Esophagus squamous epithelium (tissue), 5 donors: ENCODE measurements at places on chromosomes 4 and X.

- no peak for DNase-seq
Observed at GRCh38 chr4:16457944-16458343, 231.7 kb upstream of the TAPT1 start.

GRCh38 chr4:113784497-113785250 lies 23.1 kb upstream of the CAMK2D start:
- no peak for DNase-seq

DNA sequence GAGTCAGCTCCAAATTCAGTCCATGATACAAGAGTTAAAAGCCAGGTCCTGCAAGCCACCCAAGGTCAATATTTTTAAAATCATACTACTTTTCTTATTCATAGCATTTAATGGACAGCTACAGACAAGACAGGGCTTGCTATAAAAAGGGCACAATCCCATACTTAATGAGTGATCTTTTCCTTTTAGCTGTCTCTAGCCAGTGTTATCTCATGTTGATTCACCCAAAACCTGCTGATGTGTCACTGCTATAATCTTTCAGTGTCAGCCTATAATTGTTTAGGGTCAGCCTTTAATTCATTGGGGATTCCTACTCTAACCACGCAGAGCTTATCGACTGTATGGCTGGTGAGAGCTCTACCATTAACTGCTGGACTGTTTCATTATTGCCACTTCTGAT lies 51.2 kb upstream of the HCCS start:
- no peak for DNase-seq

GRCh38 chr4:33941854-33942253 lies 2302.5 kb downstream of the ARAP2 start:
- no peak for DNase-seq

GRCh38 chr4:176444741-176445140 lies 125.0 kb downstream of the SPCS3 start:
- DNase-seq, result no peak

GRCh38 chrX:9434051-9434550 lies 30.8 kb upstream of the TBL1X start:
- no peak for DNase-seq

DNA sequence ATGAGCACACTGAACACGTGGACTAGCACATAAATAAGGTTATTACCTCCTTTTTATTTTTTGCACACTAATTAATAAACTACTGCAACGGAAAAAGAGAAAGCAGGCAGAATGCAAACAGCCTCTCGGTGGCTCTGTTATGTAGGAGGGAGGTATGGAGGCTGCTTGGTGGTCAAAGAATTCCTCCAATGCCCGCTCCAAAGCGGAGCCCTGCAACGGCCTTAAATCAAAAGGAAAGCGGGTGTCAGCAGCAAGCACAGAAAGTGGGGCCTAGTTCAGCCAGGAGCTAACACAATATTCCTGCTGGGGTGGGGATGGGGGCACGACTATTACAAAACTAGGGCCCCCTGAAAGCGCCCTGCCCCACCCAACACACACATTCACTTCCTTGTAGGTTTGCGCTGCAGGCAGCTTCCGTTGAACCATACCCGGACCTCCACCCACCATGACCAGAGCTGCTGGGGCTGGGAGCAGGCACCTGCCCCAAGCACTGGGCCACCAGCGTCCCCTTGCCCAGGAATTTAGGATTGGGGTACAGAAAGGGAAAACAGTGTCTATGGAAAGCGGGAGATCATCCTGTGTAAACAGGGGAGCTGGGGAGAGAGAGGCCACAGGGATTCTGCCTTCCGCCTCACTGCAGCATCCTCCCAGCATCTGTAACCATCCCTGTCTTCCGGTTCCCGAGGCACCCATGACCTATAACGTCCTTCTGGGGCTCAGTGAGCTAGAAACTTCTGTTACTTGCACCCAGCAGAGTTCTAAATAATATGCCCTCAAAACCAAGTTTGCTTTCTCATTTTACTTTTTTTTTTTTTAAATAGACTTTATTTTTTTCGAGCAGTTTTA lies 57.1 kb upstream of the DDX3X start:
- DNase-seq, result no peak

DNA sequence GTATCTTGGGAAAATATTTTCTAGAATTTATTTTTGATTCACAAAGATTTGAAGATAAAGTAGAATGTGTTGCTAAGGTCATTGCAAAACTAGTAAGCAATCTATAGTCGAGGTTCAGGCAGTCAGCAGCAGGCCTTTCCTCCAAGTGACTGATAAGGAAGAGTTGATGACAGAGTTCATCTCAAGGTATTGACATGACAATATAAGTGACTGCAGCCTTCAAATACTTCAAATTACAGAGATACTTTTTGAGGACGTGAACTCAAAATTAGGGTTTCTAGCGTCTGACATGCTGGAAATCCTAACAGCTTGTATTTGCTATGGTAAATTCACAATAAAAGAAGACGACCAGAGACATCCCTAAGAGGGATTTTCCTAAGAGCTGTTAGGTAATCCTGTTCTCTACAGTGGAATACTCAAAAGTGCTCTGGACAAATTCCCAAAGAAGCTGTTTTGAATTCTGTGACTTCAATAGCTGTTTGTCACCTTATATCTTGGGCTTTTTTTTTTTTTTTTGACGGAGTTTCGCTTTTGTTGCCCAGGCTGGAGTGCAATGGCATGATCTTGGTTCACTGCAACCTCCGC lies 7.4 kb downstream of the ARHGAP10 start:
- DNase-seq, result no peak

- no peak for DNase-seq
Observed at GRCh38 chr4:152605641-152606335, 69.9 kb upstream of the FBXW7 start.

DNA sequence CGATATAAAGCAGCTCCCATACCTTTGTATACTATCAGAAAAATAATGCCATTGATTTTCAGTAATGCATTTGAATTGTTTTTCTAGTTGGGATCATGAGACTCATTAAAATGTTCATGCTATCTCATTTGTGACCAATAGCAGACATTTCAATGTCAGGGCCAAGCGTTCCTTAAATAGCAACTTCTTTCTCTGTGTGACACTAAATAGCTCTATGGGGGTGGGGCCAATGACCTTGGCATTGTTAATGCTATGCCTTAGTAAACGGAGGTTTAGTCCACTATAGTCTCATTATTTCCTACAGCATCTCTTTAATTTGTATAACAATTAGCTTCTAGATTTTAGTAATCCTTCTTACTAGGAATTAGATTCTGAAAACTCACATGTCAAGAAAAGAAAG lies 48.6 kb upstream of the ARHGAP24 start:
- no peak for DNase-seq

DNA sequence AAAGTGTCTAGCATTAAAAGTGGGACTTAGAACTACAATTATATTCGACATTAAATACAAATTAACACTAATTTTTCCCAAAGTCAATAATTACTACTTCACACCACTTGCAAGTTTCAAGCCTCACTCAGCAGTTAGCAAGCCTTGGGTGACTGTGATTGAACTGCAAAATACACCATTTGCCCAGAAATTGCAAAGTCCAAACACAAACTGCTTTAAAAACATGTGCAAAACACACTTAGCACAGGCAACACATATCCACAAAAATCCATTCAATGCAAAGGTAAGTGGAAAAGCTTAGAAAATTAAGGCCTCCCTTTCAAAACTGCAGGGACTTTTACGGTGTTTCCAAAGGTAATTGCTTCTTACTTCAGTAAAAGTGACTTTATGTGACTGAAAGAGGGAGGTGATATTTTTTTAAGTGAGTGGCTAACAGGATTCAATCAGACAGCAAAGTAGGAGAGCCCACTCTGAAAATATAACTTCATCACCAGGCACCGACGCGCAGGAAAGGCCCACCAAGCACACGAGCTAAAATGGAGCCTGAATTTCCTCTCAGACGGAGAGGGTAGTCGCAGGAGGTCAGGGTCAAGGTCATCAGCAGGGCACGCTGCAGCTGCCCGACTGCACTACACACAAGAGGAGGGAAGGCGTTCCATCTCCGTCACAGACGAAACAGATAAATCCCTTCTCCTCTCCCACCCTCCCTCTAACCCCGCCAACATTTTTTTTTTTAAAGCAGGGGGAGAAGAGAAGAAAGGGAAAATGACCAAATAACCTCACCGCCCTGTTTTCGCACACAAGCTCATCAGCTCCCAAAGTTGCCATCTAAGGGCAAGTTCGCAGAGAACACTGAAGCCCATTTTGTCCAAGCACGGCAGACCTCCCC lies 3.1 kb downstream of the ZNF827 start:
- DNase-seq, result no peak

DNA sequence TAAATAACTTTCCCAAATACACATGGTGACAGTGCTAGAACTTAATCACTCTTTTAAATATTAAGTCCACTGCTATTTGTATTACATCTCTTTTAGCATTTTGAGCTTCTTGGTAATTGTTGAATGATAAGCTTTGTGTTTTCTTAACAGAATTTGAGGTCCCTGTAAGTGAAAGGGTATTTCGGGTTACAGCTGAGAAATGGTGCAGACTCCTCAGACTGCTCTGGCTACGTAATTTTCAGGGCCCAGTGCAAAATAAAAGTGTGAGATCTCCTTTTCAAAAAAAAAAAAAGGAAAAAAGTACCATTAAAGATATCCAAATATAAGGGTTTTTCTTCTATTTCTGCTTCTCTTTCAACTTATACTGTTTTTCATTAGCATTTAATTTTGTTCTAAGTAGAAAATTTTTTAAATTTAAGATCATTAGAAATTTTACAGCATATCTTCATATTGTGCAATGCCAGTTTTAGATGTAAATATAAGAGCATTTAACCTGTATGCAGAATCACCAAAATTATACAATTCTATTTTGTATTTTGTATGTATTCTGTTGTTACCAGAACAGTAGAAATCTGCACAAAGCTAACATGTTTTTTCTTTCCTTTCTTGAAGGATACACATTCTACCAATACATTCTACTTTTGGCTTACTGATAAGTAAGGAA lies 33.6 kb upstream of the FGF5 start:
- DNase-seq, result no peak

DNA sequence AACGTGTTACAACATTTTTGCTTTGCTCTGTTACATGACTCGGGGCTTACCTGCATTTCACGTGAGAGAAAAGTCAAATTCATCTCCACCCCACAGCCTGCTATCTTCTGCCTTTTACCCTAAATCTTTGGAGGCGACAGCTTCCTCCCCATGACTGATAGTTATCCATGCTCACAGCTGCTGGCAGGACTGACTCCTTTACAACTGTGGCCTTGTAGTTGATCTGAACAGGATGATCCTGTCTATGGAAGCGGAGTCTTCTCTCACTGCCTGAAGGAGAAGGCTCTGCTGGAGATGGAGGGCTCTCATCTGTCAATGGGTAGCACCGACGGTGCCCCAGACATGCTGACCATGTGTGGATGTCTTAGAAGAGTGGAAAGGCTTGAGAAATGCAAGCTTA lies 151.0 kb downstream of the CBR4 start:
- DNase-seq, result no peak

- DNase-seq, result no peak
Observed at GRCh38 chr4:189837471-189837870, 103.2 kb upstream of the FRG1 start.

GRCh38 chr4:89316931-89317366 lies 9.3 kb upstream of the GPRIN3 start:
- no peak for DNase-seq

DNA sequence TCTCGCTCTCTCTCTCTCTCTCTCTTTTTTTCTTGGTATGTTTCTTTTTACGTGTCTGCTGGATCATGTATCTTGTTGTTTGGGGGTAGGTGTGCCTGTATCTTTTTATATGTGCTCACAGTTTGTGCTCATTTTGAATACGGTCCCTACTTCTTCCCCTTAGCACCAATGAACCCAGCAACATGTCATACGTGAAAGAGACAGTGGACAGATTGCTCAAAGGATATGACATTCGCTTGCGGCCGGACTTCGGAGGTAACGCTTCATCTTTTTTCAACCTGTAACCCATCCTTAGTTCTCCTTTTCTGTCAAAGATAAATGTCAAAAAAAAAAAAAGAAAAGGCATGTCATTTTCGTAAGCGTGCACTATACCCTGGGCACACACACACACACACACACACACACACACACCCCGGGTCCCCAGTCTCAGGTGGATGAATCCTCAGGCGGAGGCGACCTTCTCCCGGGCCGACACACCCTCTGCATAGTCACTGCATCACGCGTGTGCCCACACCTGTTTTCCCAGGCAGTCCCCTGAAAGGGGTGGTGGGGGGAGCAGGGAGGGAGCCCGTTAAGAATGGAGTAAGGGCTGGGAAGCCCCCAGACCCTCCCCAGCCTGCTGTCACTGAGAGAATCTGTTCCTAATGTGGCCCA lies 511 bp downstream of the GABRB1 start:
- DNase-seq, result no peak
